Non-pigmented ciliary epithelial cell (primary cell): ENCODE measurements at places on chromosomes 1 and 21.

DNA sequence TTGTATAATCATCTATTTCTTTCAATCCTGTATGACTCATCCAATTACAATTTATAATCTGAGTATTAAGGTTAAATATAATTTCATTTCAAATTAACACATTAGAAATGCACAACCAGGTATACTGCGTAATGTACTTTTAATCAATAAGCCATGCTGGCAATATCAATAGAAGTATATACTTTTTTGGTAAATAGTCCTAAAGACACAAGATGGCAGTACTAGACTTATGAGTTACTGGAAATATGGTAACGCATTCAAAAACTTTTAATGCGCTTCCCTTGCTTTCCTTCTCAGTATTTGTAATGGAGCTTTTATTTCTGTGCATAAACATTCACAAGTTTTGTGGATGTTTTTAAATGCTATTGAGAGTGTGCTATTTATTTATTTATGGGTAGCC is 1162.0 kb upstream of the TMPRSS15 start:
- DNase-seq = no peak

- no peak for DNase-seq
Observed at GRCh38 chr1:222071387-222071786, 329.5 kb upstream of the DUSP10 start.

- no peak for DNase-seq
Observed at GRCh38 chr21:35900539-35900938, 159.8 kb downstream of the SETD4 start.

DNA sequence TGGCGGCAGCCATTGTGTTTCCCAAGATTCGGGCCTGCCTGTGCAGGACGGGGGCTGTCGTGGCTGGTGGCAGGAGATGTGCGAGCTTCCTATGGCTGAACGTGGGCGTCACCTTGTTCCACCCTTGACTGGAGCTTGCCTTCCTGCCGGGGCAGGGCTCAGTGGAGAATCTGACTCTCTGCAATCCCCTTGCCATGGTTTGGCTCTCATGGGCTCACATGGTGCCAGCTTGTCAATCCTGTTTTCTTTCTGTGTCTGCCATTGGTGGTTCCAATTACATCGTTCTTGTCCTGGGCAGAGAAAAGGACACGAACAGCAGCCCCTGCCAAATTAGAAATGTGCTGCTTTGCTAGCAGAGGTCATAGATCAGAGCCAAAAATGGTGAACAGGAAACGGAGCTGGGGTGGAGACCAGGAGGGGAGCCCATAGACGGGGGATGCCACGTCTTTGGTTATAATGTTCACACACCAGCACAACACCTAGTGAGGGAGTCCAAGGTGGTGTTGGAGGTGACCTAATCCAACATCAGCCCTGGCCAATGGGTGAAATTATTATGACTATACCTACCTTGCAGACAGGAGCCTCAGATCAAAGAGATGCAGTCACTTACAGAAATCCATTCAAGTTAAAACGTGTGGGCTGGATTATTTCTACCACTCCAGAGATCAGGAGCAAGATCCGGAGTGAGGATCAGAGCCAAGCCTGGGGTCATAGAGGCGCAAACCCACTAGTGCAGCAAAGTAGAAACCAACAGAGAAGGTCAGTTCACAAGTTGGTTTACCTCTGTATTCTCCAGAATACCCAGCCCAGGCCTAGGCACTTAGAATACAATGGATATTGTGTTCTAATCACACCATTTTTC is 253.1 kb downstream of the SIPA1L2 start:
- no peak for DNase-seq

- DNase-seq = no peak
Observed at GRCh38 chr1:222926566-222926965, 111.7 kb downstream of the DISP1 start.

DNA sequence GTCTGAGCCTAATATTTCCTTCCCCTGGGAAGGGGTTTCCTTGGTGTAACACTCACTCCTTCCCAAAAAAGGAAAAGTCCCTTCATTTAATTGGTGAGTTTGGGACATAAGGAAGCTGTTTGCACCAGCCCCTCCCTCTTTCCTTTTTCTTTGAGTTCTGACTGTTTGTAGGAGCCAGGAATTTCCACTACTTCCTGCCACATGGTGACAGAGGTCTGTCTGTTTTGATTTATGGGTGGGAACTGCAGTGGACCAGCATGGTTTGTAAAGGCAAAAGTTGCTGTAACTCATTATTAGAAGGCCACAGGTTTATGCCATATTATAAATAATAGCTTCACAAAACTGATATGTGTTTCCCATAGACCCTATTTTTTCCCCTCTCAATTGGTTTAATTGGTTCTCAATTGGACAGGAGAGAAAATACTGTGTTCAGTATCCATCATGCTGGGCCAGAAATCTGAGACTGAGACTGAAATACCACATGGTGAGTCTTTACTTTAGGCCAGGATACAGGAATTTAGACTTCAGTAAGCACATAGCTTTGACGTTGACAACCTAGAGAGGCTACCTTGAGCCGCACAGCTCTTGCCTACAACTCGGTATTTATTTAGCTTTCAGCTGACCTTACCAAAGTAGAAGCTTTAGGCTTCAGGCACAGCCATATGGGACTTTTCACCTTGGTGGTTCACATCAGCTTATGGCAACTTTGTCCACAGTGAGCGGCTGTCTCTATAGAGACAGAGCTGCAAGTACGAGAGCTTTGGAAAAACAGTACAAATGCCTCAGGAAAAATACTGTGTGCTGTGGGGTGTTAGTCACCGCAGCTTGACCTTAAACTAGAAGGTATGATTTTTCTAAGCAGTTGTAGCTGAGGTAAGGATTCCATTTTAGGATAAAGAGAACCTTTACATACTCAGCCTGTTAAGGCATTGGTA is 40.0 kb upstream of the RGS7 start:
- DNase-seq = no peak

DNA sequence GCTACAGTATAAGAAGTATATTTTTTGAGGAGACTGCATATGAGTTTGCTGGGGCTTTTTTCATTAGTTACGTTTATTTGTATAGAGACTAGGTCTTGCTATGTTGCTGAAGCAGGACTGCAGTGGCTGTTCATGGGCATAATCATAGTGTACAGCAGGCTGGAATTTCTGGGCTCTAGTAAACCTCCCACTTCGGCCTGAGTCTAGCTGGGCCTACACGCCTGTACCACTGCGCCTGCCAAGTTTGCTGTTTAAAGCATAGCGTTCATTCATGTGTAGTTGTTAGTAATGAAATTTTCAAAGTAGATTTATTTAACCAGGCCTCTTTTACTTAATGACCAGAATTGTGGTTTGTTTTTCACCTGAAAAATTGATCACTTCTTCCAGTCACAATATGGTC is 33.8 kb downstream of the HS2ST1 start:
- DNase-seq = no peak

- DNase-seq = no peak
Observed at GRCh38 chr1:93963585-93963984, 54.4 kb upstream of the GCLM start.
